Glomerular endothelial cell (primary cell): ENCODE measurements at places on chromosomes 7 and 10.

- DNase-seq: no peak
These were observed 91.7 kb downstream of the SLC16A9 start for GRCh38 chr10:59617996-59618395.

DNA sequence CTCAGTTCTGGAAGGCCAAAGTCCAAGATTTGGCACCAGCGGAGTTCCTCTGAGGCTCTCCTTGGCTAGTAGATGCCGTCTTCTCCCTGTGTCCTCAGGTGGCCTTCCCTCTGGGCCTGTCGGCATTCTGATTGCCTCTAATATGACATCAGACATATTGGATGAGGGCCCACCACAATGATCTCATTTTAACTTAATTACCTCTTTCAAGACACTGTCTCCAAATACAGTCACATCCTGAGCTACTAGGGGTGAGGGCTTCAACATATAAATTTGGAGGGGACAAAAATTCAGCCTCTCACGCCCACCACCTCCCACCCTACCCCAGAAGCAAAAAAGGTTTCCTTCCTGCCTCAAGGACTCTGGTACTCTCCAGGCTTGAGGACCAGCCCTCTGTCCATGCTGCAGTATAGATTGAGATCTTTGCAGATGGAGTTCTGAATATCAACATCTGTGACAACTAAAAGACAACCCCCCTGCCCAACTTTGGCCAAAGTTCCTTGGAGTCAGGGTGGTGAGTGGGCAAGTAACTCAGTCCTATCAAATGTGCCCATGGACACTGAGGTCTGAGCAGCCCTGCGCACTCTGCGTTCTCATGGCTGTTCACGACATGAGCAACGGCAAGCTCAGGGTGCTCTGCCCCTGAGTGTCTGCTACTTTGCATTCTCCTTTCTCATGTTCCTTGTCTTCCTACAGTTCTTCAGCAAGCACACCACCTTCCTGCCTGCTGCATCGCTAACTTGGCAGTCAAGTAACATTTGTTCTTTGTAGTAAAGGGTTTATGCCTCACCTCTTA lies 11.5 kb downstream of the TMEM176B start:
- no peak for DNase-seq

GRCh38 chr10:125015356-125015944 lies 73.5 kb downstream of the ZRANB1 start:
- DNase-seq: no peak

GRCh38 chr10:112558476-112559142 lies 111.6 kb downstream of the VTI1A start:
- DNase-seq: no peak

DNA sequence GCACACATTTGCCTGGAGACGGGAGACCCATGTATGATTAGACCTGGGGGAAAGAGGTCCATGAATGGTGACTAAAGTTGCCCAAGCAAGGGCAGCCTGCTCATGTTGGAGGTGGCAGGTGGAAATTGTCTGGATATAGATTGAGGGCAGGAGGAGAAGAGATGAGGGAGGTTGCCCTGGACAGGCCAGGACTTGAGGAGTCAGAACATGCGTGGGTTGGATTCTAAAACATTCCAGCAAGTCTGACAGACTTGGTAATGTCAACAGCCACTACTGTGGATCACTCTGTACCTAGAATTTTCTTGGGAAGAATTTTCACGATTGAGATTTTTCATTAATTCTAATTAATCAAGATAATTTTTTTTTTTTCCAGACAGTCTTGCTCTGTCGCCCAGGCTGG lies 19.1 kb upstream of the SVOPL start:
- no peak for DNase-seq

DNA sequence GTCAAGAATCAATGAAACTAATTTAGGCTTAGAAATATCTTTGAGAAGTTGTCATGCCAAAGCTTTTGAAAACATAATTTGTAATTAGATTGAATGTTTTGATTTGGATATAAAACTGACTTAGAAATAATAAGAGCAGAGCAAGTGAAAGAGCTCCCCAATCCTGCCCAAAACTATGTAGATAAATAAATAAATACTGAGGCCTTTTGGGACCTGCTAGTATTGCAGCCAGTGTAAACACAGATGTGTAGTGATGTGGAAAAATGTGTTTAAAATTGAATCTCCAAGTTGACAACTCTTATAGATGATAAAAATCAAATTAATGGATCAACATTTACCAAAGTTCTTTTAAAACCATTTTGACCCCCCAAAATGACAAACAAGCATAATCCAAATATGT lies 896.1 kb downstream of the CNTNAP2 start:
- no peak for DNase-seq

DNA sequence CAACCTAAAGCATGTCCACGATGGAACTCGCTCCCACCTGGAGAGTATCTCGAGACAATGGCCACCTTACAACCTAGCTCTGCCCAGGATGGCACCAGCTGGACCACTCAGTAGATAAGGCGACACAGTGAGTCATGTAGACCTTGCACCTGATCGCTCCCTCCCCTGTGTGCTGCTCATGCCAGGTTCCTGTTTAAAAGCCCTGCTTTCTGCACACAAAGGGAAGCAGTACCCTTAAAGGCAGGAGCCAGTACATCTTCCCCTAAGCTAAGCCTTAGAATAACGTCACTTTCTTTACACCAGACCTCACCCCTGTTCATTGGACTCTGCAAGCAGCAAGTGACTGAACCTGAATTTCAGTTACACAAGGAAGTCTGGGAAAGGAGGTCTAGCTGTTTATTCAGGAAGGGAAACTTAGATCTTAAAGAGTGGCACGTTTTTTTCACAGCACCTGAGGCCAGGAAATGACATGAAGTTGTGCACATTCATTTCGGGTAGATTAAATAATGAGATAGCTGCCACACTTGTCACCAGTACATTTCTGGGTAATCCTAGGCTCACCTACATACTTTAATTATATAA lies 117.9 kb downstream of the MTPAP start:
- no peak for DNase-seq

DNA sequence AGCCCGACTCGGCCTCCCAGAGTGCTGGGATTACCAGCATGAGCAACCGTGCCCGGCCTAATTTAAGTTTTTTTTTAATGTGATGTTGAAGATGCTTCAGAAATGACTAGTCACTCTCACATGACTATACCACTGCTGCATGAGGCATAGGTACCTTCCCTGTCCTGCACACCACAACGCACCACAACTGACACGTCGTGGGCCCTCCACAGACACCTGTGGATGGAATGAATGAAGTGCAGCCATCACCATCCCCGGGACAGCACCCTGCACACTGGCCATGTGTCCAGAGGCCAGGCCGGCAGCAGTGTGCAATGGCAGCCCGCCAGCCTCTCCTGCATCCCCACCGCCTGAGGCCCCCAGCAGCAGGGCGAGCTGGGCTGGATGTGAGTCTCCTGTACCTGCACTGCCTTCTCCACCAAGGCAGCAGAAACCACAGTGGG lies 55.1 kb downstream of the VOPP1 start:
- DNase-seq: no peak

DNA sequence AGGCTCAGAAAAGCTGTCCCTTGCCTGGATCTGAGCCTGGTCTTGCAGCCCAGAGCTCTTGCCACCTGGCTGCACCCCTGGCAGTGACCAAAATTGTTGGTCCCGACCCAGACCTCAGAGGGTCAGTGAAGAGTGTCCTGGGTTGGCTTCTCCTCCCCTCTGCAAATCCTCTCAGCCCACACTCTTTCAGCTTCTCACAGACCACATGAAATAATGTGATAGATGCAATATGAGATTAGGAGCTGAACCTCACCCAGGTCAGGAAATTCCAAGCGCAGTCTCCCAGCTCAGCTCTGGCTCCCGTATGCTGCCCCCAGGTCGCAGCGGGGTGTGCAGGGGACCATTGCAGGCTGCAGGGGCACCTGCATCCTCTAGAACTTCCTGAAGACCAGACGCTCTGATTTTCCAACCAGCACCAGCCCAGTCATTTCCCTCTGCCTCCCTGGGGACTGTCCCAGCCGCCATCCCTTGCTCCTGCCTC lies 19.6 kb upstream of the RET start:
- no peak for DNase-seq

DNA sequence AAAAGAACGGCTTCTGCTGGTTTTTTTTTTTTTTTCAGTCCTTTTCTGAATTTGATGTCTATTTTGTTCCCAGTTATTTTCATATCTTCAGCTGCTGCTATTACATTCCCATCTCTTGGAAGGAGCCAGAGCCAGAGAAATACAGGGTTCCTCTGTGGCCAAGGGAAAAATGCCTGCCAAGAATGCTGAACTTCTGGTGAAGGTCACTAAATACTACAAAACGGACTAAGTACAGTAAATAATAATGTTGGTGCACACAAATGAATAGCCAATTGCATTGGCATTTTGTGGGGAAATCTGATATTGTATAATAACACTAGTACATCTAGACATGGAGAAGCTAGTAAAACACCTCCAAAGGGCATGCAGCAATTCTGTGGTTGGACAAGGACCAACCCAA lies 56.3 kb upstream of the ZEB1 start:
- no peak for DNase-seq

DNA sequence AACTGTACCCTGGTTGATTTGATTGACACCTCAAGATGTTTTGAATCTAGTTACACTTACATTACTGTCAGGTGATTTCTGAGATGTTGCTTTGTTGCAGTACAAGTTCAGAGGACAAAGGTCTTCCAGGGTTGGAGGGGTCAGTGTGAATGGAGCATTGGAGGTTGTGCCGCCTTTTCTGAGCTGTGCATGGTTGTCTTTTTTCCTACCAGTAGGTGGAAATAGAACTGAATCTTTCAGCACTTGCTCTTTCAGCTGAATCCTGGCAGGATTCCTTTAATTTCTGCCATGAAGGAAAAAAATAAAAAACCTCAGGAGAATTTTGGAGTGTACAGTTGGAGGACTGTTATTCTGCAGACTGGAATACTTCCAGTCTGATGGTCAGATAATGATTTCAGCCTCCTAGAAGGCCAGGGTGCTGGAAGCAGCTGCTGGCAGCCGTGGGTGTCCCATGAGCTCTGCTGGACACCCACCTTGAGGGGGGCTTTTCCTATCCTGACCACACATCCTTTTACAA lies 82.7 kb downstream of the PLCE1 start:
- DNase-seq: no peak

GRCh38 chr7:149414171-149414570 lies 46.7 kb downstream of the ZNF777 start:
- DNase-seq: no peak

DNA sequence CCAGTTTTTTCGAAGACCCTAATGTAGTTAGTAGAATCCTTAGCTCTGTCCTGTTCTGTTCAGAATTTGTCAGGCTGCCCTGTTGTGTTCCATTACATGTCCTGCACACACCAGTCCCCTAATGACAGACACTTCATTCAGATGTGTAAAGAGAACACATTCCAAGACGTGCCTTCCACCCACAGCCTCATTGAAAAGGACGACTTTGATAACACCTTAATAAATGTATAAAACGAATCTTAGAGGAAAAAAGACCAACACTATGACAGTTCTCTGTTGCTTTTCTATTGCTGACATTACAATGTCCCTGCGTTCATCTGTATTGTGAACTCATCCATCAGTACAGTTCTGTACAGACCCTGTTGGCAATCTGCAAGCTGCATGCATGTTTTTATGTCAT lies 3.5 kb downstream of the LRRTM3 start:
- no peak for DNase-seq

- DNase-seq: no peak
These were observed 171.0 kb downstream of the TRIL start for GRCh38 chr7:28787106-28787505.

DNA sequence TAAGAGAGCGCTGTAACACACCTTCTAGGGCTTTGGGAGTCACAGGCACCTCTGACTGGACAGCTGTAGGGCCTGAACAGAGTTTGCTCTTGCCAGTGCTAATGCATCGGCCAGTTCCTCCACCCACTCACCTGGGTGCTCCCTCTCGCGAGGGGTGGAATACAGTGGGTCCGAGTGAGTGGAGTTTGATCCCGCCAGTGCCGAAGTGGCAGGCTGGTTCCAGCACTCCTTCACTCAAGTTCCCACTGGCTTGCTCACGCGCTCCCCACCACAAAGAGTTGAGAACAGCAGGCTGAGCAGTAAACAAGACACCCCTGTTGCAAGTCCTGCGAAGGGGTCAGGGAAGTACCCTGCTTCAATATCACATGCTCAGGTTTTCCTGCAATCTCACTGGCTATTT lies 91.8 kb downstream of the SNX13 start:
- no peak for DNase-seq
